Stimulated activated CD8-positive, alpha-beta memory T cell treated with anti-CD3 and anti-CD28 coated beads, Interleukin-15, amount 100 ng/mL, for 4 hours (primary cell): ENCODE measurements at places on chromosomes 3 and 15.

DNA sequence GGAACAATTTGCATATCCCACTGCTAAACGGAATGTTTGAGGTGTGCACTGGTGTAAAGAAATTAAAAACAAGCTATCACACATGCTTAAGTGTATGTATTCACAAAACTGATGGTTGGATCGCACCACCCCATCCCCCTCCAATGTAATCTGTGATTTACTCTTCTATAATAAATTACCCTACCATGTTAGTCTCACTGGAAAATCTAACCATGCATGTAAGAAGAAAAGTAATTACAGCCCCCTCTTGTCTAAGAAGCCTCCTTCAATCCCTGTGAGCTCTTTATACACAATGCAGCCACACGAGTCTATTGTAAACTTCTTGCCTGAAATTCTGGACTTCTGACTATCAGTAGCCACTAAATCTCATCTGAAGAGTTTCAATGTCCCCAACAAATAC, 173.6 kb downstream of the ZBTB20 start:
- no peak for DNase-seq

DNA sequence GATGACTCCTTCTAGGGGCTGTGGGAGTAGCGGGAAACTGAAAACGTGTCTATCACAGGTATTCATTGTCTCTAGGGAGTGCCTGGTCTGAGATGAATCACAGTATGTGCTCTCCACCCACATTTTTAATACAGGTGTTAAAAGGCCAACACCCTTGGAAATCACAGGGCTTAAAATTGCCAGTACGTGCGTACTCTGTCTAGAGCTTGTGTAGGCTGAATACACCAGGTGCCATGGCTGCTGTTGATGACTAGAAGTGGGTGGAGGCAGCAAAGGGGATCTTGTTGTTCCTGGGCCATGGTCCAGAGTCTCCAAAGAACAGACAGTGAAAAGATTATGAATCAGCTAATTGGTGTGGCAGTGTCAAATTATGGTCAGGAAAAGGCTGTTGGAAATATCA, 35.1 kb upstream of the P3H2 start:
- DNase-seq = no peak

DNA sequence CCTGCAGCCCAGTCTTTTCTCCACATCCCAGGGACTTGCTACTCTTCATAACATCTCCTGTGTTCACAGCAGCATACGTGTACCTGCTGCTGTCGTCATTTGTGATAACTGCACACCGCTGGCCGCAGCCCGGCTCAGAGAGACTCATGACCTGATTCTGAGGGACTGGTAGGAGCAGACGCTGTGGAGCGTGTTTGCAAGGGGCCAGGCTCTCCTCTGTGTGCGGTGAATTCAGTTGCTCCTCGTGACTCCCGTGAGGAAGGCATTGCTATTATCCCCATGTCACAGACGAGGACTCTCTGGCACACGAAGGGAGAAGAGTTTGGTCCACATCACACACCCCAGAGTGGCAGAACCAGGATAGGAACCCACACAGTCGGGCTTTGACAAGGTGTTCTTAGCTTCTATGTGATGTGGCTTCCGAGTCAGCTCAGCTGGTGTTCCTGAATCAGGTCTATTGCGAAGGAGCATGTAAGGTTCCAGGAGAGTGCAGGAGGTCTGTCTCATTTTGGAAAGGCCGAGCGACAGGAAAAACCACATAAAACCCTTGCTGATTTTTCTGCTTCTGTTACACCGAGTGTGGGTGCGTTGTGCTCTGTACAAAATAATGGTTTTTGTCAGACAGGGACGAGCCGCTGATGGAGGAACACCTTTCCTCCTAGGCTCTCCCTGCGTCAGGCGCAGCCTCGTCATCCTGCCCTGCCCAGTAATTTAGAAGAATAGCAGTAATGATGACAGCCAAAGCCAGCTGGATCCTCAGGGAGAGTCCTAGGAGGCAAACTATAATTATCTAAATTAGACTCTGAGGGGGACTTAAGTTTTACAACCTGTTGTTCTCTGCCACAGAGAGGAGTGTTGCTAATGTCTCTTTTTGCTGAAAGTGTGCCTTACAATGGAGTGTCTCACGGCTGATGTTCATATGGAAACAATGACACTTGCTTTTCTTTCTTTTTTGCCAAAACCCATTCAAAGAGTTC, 157.5 kb upstream of the RGMA start:
- no peak for DNase-seq

GRCh38 chr15:78536134-78536533, 4.1 kb upstream of the PSMA4 start:
- no peak for DNase-seq

- no peak for DNase-seq
Measured at GRCh38 chr3:150300388-150300787, 107.7 kb upstream of the TSC22D2 start.

GRCh38 chr15:85379403-85380131, 836 bp upstream of the AKAP13 start:
- no peak for DNase-seq

GRCh38 chr15:99059010-99059981, 45.6 kb upstream of the SYNM start:
- DNase-seq = no peak

DNA sequence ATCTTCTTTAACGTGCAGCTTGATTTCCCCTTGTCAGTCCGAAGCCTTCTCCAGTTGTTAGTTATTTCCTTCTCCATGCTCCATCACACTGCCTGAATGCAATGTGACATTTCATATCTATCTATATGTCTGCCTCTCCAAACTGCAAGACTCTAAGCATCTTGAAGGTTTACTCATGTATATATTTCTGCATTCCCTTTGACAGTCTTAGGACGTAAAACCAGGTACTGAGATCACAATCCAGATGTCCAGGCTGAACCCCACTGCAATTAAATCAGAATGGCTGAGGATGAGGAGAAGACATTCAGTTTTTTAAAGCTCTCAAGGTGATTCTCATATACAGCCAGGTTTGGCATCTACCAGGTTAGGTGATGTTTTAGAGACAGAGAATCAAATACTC, 6.1 kb upstream of the SATB1 start:
- DNase-seq = no peak

DNA sequence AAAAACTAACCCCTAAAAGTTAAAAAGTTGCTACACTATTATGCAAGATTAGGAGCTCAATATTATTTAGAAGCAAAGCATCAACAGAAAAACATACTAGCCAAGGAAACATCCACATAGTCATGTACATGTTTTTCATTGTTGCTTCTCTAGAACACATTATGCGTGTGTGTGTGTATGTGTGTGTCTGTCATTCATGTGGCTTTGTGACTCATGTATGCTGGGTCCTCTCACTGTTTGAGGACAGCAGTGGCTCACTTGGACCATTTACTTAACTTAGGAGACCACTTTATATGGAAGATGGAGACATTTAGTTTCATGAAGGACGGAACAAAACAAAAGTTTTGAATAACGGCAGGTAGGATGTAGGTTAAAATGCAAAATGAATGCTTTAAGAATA, 219.4 kb upstream of the THBS1 start:
- no peak for DNase-seq

GRCh38 chr3:79217096-79217495, 550.7 kb downstream of the ROBO1 start:
- DNase-seq = no peak

GRCh38 chr3:19334120-19334519, 185.8 kb downstream of the KCNH8 start:
- DNase-seq = no peak

GRCh38 chr3:6994081-6994668, 133.3 kb downstream of the GRM7 start:
- no peak for DNase-seq

DNA sequence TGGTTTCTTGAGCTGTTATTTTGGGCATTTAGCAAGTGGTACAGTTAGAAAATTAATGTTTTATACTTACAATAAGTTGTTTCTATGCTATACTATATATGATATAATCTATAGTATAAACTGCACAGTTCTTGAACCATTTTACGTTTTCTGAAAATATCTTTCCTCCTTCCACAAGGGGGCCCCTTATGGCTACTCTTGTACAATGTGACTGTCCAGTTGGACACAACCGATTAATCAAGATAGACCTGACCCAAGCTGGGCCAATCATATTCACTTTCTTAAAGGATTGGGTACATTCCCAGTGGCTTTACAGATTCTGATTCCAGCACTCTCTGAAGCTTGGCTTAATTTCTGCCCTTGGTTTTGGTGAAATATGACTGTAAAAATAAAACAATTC, 953.4 kb downstream of the AGBL1 start:
- DNase-seq = no peak

- no peak for DNase-seq
Measured at GRCh38 chr15:50077176-50077575, 41.9 kb downstream of the ATP8B4 start.
